ENCODE measurements at places on chromosomes 6 and 20. TPM values are rescaled to one million over a fixed set of nuclear protein-coding genes. Genes with fewer than 3 reads are reported as not detected.

DNA sequence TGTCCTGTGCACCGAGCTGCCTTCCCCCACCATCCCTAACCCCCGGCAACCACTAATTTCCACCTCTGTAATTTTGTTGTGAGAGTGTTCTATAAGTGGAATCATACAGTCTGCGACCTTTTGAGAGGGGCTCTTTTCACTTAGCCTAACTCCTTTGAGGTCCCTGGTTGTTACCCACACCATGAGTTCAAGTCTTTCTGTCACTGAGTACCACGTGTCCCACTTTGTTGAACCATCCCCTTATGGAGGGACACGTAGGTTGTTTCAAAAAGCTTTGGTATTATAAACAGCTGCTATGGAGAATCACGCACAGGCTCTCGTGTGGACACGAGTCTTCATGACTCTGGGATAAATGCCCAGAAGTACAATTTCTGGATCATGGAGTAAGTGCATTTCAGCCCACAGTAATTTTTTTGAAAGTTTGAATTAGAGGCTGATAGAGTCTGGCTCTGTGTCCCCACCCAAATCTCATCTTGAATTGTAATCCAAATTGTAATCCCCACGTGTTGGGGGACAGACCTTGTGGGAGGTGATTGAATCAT lies 9.5 kb downstream of the FAM209B start:
- DNase-seq: no peak

- DNase-seq: no peak
These were observed 30.6 kb downstream of the SHLD1 start for GRCh38 chr20:5780846-5781217.

DNA sequence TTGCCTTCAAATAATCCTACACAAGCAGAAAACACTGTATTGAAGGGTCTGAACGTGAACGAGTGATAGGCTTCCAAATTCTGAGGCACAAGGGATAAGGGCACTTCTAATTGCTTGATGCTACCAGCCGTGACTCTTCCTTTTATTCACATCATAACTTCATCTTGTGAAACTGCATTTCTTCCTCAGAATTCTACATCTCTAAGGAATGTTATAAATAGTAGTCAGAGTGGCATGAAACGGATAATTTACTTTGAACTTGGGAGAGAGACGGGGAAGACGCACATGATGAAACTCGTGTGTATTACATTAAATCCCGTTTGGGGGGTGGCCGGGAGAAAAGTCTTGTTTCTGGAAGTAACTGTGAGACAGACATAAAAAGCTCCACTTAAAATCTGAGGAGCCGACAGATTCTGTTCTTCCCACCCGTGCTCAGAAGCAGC lies 754 bp downstream of the HDDC2 start:
- DNase-seq: no peak

- DNase-seq: peak; percentile 23
These were observed 52.5 kb upstream of the TAGAP start for GRCh38 chr6:159097256-159097655.

DNA sequence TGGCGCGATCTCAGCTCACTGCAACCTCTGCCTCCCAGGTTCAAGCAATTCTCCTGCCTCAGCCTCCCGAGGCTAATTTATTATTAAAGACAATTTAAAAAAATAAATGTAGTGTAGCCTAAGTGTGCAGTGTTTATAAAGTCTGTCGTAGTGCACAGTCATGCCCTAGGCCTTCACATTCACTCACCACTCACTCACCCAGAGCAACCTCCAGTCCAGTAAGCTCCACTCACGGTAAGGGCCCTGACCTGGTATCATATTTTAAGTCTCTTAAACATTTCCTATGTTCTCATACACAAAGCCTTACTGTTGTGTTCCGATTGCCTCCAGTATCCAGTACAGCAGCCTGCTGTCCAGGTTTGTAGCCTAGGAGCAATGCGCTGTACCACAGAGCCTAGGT lies 168.2 kb upstream of the FOXQ1 start:
- no peak for DNase-seq

The NKX2-2 gene
- total RNA-seq: not detected

All from naive thymus-derived CD8-positive, alpha-beta T cell (primary cell).